CD4-positive, alpha-beta T cell treated with Interferon gamma for 1 hour (primary cell): ENCODE measurements at places on chromosomes 3 and 15.
A peak's percentile ranks its signal among the peaks of the same experiment; 100 is the strongest.

- DNase-seq: no peak
Measured at GRCh38 chr15:48887144-48887543, 9.2 kb downstream of the EID1 start.

DNA sequence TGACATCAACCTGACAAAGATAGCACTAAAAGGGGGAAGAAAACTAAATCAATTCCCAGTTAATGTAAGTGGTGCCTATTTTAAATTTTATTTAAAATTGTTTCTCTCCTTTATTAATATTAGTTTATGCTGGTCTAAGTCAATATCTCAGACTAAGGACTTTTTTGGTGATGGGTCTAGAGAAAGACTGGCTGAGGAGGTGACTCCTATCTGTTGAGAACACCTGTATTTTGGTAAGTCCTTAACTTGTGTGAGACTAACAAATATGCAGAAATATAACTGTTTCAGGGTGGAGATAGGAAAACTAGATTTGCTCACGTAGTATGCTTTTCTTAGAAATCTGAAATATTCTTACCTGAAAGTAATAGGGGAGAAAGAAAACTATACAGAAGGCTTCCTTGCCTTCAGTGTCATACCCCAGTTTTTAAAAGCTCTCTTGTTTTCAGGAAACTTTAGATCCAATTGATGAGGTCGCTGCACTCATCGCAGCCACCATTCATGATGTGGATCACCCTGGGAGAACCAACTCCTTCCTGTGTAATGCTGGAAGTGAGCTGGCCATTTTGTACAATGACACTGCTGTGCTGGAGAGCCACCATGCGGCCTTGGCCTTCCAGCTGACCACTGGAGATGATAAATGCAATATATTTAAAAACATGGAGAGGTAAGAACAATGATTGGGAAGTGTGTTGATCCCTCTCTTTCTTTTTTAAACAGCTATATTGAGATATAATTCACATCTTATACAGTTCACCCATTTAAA lies 138.9 kb downstream of the PDE8A start:
- DNase-seq: no peak

DNA sequence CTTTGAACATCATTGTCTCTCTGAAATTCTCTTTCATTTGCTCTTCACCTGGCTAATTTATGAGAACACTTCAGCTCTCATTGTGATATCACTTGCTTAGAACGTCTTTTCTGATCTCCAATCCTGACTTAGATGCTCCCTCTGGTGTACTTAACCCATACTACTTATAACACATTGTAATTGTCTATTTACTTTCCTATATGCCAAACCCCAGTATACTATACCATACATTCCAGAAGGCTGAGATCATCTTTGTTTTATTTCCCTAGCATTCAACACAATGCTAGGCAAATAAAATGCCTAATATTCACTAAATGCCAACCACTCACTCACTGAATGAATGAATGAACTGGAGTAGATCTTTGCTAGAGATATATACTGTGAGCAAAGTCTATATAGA lies 27.0 kb upstream of the PEX5L start:
- no peak for DNase-seq

DNA sequence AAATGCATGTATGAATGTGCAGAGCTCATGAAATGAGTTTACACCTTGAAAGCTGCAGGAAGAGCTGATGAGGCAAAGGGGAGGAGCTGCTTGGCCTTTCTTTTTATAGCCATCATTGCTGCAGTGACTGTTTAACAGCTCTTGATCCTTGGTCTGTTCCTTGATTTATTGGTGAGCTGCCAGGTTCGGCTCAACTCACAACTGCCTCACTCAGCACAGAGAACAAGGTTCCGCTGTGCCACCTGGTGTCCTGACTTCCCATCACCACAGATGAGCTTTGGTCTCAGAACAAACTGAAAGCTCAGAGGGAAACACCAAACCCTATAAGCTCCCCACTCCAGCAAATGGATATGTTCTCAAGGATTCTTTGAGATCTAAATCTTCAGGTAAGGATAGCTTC lies 626.1 kb downstream of the MAGI1 start:
- DNase-seq: no peak

DNA sequence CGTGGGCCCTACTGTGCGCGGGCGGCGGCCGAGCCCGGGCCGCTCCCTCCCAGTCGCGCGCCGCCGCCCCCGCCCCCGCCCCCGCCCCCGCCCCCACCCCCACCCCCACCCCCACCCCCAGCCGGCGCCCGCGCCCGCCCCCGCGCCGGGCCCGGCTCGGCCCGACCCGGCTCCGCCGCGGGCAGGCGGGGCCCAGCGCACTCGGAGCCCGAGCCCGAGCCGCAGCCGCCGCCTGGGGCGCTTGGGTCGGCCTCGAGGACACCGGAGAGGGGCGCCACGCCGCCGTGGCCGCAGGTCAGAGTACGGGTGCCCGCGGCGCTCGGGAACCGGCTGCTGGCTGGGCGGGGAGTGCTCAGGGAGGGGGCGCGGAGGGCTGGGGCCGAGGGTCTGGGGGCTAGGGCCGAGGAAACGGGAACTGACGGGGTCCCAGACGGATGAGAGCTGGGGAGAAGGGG lies 1.1 kb upstream of the PPARG start:
- DNase-seq: peak; percentile 29

- DNase-seq: no peak
Measured at GRCh38 chr3:40841131-40841530, 316.4 kb downstream of the ZNF621 start.

GRCh38 chr15:59244337-59244736 lies 37.7 kb downstream of the LDHAL6B start:
- DNase-seq: no peak

DNA sequence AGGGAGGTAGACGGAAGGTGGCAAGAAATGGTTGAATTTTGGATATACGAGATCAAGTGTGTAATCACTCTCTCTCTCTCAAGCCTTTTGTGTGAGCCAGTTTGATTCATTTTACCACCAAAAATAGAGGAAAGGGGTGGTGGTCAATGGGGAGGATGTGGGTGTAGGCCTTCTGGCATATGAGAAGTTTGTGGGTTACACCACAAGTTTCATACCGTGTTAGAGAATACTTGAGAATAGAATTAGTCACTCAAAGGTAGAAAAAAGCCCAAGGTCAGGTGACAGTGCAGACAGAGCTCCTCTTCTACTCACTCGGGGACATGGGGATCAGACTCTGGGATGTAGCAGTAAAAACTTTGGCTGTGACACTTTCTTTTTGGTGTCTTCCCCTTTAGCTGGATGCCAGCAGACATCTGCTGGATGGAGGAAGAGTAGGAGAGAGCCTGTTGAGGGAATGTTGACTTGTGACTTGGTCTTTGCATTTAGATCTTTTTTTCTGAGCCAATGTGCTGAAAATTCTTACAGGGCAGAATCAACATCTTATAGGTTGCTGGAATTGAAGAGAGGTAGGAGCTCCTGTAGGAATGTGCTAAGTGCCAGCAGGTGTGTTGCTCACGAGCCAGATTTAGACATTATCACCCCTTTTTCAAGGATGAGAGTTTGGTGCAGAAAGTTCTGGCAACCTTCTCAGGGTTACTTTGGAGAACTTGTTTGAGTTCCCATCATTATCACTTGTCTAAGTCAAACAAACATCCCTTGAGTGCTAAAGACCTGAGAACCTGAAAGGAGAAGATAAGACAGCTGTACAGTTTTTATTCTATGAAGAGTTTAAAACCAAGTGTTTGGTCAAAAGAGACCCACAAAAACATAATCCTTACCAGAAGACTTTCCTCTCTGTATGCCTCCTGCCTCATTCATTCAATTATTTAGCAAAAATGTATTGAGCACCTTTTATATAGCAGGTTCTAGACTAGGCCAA lies 43.9 kb upstream of the RYK start:
- DNase-seq: peak; percentile 27

DNA sequence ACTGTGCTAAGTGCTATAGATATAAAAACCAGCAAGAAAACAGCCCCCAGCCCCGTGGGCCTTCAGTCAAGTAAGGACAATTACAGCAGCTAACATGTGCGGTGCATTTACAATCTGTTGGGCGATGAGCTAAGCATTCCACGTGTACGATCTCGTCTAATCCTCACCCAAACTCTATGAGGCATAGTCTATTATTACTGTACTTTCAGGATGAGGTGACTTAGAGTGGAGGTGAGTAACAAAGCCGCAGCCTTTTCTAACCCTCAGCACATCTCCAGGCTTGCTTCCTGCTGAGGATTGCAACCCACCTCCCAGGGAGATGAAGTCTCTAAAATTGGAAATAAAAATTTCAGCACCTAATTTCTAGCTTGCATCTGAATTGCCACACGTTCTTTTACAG lies 53.2 kb upstream of the MCF2L2 start:
- no peak for DNase-seq

DNA sequence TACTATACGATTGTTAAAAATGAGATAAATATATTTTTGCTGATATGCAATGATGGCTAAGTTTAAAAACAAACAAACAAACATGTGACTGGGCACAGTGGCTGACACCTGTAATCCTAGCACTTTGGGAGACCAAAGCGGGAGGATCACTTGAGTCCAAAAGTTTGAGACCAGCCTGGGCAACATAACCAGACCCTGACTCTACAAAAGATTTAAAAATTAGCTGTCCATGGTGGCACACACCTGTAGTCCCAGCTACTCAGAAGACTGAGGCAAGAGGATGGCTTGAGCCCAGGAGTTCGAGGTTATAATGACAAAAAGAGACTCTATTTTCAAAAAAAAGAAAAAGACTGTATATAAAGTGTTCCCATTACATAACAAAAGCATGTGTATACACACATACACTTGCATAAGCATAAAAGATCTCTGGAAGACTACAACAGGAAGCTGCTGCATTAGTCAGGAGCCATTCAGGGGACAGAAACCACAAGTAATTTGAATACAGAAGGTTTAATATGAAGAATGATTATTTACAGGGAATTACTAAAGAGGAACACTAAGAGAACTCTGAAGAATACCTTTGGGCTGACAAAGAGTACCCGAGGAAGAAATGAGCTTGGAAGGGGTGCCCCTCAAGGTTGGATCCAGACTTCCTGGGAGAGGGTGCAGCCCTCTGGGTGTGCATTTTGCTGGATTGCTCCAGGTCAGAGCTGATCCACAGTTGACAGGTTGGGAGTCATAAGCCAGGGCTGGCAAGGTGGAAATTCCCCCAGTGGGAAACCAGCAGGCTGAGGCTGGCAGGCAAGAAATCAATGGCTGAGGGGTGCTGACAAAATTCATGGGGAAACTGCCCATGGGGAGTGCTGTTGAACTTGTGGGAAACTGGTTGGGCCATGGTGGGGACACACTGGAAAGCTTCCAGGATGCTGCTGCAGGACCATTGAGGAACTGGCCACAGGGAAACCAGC lies 9.3 kb upstream of the TM4SF18 start:
- no peak for DNase-seq

DNA sequence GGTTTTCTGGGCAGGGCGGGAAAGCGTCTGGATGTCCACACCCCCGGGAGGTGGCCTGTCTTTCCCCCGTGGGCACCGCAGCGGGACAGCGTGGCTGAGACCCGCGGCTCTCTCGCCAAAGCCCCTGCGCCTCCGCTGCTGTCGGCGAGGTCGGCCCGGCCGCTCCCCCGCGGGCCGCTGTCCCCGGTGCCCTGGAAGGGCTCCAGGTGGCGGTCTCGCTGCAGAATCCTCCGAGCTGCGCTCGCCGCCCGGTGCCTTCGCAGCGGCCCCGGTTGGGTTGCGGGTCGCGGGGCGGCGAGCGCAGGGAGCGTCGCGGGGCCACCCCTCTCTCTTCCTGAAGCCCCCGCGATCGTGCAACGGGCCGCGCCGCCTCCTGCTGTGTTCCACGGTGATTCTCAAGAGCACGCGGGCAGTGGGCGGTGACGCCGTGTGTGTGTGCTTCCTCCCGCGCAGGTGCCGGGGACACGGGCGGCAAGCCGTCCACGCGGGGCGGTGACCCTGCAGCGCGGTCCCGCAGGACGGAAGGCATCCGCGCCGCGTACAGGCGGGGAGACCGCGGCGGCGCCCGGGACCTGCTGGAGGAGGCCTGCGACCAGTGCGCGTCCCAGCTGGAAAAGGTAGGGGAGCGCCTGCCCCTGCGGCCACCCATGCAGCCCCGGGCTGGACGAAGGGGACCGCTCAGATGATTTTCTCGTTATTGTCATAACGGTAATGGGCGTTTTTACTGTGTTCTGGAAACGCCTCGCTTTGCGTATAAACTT lies 54.4 kb downstream of the LRRK1 start:
- DNase-seq: no peak

- no peak for DNase-seq
Measured at GRCh38 chr3:171622126-171622525, 161.9 kb upstream of the TNIK start.

DNA sequence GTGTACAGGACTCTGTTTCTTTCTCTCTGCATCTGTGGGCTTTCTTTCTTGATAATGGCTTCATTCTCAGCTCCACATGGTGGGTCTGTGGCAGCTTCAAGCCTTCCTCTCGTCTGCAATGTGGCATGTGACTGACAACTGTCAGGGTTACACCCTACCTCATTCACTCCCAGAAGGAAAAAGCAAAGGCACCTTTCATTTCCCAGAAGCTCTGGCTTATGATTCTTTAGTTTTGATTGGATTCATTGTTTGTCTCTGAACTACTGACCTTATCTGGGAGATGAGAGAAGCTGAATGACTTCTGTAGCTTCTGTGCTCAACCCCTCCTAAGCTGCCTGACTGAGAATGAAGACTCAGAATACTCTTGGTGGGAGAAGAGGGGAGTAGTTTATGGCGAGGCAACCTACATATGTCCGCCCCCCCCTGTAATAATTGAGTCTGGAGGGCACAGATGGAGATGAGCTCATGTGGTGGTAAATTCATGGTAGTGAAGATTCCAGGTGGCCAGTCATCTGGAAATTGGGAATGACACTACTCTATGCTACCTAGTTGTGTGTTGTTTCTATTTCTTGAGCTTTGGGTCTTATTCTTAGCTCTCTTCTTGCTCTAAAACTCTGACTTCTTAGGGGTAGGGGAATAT lies 38.4 kb downstream of the KCNAB1 start:
- no peak for DNase-seq

DNA sequence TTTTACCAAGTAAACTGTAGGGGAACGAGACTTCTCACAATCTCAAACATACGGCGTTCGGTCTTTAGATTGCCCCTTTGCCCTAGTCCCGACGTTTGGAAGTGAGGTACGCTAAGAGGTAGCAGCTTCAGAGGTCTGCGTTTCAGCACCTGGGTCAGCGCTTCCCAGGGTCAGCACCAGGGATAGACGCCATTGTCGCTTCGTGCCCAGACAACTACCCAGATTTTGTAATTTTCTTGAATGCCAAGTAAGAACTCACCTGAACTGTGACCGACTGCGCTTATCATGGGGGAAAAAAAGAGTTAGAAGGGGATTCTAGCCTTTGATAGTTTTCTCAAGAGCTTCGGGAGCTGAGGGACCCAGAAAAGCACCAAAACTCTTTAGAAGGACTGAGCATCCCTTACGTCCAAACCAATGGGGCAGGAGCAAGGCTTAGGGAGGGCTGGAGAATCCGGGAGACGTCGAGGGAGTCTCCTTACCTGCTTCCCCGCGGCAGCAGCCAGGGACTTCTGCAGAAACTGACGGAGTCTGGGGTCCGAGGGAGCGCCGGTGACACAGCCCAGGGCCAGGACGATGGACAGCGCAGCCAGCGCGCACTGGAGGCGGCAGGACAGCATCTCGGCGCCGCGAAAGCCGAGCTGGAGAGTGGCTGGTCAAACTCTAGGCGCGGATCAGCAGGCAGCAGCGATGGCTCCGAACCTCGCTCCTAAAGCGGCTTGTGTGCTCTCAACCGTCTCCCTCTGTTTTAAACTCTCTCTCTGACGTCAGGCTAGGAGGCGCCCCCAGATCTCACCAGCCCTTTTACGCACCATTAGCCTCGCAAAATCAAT lies at the start of gene SST:
TSS of gene SST (minus strand) at position 720 of the 830 bp plus-strand sequence. CDS start at position 617, 103 bp downstream.
- DNase-seq: no peak
